ENCODE measurements at places on chromosomes 4 and X. TPM values are rescaled to one million over a fixed set of nuclear protein-coding genes. Genes with fewer than 3 reads are reported as not detected.

- no peak overlapping the region for H3K4me3 ChIP-seq
- no peaks in the 10 kb centered on the region for H3K27me3 ChIP-seq
- H3K36me3 ChIP-seq, result no peaks in the 10 kb centered on the region
- H3K27ac ChIP-seq, result no peak overlapping the region
These were observed 82.3 kb upstream of the EDNRA start for GRCh38 chr4:147398556-147398955.

- H3K4me1 ChIP-seq, result no peaks in the 10 kb centered on the region
- H3K4me3 ChIP-seq, result no peak overlapping the region
- H3K27ac ChIP-seq, result no peak overlapping the region
These were observed 103.3 kb upstream of the RBPJ start for GRCh38 chr4:26217481-26217880.

GRCh38 chr4:133137571-133137970, 11.5 kb upstream of the PCDH10 start:
- no peak overlapping the region for H3K4me3 ChIP-seq
- no peaks in the 10 kb centered on the region for H3K27me3 ChIP-seq
- DNase-seq, result no peak
- H3K36me3 ChIP-seq, result no peaks in the 10 kb centered on the region
- H3K27ac ChIP-seq, result no peak overlapping the region

DNA sequence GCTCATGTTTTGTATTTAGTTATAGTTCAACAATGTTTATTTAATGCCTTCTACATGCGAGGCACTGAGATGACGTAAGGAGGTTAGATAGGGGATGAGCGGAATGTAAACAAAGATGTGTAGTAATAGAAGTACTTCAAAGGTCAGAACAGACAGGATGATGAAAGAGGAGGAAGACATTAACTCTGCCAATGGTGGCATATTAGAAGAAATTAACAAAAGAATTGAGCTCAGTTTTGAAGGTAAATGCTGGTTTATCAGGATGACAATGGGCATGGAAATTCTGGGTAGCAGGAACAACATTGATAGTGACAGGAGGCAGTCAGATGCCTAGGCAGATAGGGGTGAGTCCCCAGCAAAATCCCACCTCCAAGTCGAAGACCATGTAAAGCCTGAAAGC, 62.3 kb upstream of the PGRMC2 start:
- no peak for DNase-seq
- no peaks in the 10 kb centered on the region for H3K36me3 ChIP-seq
- no peaks in the 10 kb centered on the region for H3K27me3 ChIP-seq
- H3K4me3 ChIP-seq, result no peak overlapping the region
- no peak overlapping the region for H3K27ac ChIP-seq

GRCh38 chr4:140343303-140343702, 30.1 kb upstream of the SCOC start:
- H3K4me3 ChIP-seq, result no peak overlapping the region
- H3K36me3 ChIP-seq, result no peaks in the 10 kb centered on the region
- H3K27ac ChIP-seq, result no peak overlapping the region

DNA sequence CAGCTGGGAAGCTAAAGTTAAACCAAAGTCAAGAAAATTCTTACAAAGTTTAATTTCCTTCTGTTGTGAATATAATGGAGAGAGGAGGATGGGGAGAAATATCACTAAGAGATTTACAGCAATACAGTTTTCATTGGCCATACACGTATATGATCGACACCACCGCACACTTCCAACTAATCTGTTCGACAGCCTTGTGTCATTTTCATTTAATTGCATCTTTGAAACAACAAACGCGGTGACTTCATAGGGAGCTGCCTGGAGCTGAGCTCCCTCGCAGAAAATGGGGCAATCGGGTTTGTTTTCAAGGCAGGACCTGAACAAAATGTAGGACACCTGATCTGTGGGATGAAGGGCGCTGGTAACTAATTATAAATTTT, 1.3 kb downstream of the PTPN13 start:
- H3K27ac ChIP-seq, result peak overlapping the region; percentile 90
- peaks cover 5% of the 10 kb centered on the region for H3K4me1 ChIP-seq
- H3K27me3 ChIP-seq, result no peaks in the 10 kb centered on the region
- no peak for DNase-seq
- H3K4me3 ChIP-seq, result peak overlapping the region; percentile 79

- no peaks in the 10 kb centered on the region for H3K4me1 ChIP-seq
- no peak overlapping the region for H3K4me3 ChIP-seq
- no peak overlapping the region for H3K27ac ChIP-seq
- no peaks in the 10 kb centered on the region for H3K27me3 ChIP-seq
- no peaks in the 10 kb centered on the region for H3K36me3 ChIP-seq
These were observed 83.9 kb upstream of the RAI2 start for GRCh38 chrX:17944833-17945497.

DNA sequence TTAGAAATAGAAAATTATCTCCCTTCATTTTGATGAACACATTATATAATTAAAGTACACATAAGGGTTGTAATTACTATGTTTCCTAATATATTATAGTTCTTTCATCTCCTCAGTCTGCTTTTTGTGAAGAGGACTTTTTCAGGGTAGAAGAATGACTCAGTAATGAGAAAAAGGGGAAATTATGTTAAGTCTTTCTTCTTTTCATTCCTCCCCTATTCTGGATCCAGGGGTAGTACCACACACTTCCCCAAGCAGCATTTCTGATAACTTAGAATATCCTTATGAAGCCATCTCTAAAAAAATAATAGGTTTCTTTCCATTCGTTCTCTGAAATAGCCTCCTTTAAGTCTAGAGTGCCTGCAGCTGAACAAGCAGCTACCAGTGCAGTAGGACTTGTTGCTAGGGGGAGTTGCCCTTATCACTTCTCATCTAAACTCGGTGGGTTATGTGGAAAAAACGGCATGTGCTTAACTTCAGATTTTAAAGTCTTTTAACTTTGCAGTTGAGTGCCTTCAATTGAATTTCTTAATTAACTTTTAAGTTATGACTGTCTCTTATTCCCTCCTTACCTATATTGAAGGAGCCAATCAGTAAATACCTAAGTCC, 184.8 kb downstream of the ARHGAP24 start:
- H3K4me1 ChIP-seq, result no peaks in the 10 kb centered on the region
- H3K27me3 ChIP-seq, result no peaks in the 10 kb centered on the region
- H3K4me3 ChIP-seq, result no peak overlapping the region
- H3K36me3 ChIP-seq, result no peaks in the 10 kb centered on the region
- DNase-seq, result no peak

DNA sequence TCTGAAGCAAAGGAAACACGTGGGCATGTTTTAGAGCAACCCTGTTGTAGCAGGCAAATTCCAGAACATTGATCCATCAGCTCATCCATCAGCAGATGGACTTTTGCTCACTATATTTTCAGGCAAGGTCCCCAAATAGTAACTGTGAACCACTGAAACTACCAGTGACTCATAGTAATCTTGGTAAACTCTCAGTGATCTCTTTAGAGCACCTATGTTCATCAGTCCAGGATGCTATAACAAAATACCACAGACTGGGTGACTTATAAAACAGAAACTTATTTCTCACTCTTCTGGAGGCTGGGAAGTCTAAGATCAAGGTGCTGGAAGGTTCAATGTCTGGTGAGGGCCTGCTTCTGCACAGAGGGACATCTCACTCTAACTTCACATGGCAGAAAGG, 28.9 kb upstream of the BTC start:
- no peaks in the 10 kb centered on the region for H3K4me1 ChIP-seq
- no peaks in the 10 kb centered on the region for H3K36me3 ChIP-seq
- DNase-seq, result no peak
- no peak overlapping the region for H3K27ac ChIP-seq

The TRMT10A gene
- total RNA-seq, result 5.0 TPM

The C4orf36 gene
- total RNA-seq, result not detected

The EGF gene
- not detected for total RNA-seq
